ENCODE measurements at places on chromosomes 13 and 19.

- DNase-seq = peak; percentile 50
These were observed 43.0 kb downstream of the ZAR1L start for GRCh38 chr13:32272021-32272683.

DNA sequence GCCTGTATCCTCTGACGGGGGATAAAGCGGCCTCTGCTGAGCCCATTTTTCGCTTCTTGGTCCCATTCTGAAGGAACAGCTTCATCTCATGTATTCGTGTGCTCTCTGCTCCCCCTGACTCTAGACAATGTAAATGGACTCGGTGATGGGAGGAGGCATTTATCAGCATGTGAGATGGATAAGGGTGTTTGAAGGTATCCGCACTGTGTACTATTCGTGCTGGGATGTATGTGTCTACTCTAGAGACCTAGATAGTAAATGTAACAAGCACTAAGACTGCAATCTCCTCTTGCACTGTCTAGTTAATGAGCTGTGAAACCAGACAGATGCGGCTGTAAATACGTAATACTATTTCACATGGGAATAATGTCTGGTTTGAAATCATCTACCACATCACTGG lies 134.6 kb upstream of the ARGLU1 start:
- no peak for DNase-seq

- DNase-seq = peak; percentile 96
These were observed 55.4 kb downstream of the SACS start for GRCh38 chr13:23377983-23378632.

GRCh38 chr19:47113850-47114651 lies 475 bp upstream of the ZC3H4 start:
- DNase-seq = no peak

DNA sequence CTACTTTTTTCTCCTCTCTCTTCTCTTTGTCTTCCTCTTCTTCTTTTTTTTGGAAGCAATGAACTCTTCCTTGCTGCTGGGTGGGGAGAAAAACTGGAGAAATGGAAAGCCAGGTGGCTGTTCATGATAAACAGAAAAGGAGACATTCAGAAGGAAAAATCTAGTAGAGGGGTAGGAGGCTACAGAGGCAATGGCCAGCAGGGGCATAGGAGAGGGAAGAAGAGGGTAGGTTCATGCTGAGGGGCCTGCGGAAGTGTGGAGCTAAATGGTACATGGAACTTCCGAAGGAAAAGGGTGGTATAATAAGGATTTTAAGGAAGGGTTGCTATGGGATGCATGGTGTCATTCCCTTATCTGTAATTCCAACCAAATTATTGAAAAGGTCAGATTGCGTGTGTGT lies 17.5 kb upstream of the HS6ST3 start:
- no peak for DNase-seq

DNA sequence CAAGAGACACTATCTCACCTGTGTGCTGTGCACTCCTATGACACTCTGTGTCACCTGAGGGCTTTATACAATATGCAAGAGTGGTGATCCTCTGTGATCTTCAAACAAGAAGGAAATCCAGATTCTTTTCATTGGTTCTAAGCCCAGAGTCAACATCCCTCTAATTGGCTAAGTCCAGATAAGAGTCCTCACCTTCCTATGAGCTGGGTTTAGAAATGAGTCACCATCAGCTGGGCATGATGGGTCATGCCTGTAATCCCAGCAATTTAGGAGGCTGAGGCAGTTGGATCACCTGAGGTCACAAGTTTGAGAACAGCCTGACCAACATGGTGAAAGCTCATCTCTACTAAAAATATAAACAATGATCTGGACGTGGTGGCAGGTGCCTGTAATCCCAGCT lies 144.4 kb downstream of the ZNF675 start:
- DNase-seq = no peak

GRCh38 chr13:62185631-62186255 lies 770.1 kb upstream of the PCDH20 start:
- DNase-seq = no peak

DNA sequence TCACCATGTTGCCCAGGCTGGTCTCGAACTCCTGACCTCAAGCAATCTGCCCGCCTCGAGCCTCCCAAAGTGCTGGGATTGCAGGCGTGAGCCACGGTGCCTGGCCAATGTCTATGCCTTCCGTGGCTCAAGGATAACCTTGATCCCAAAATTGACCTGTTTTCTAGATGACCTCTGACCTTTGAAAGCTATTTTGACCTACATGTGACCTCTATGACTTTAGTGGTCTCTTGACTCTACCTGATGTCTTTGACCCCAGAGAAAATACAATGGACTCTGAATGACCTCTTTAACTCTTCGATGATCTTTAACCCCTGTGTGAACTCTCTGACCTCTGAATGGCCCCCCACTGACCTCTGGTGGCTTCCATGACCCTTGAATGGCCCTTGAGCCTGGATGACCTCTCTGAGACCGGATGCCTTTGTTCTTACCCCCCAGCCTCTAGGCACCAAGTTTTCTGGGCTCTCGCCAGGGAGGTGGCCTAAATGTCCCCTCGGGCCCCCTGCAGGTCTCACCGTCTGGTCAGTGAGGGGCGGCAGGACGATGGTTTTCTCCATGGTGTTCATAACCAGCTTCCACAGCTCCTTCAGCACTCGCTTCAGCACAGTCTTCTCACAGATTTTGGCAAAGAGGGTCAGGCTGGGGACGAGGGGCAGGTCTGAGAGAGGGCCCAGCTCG lies 63.7 kb downstream of the UNC13A start:
- no peak for DNase-seq
